ENCODE measurements at places on chromosomes 6 and 20.

DNA sequence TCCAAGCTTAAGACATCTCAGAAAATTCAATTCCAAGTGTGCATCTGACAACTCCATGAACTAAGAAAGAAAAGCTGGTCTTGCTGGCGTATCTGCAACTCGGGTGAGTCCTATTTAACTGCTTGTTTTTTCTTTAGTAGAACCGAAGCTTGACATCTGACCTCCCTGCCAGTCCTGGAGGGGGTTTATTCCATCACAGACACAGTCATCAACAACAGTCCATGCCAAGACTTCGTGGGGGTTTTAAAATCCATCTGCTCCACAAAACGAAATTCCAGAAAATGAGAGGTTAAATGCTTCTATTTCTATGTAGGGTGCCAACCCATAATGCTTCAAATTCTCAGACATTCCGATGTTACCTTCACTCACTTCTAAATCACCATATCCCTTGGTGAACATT lies 133.9 kb downstream of the IPCEF1 start:
- no peak for DNase-seq

GRCh38 chr20:35276408-35276807 lies 1.5 kb downstream of the MMP24OS start:
- DNase-seq: no peak

- DNase-seq: no peak
Measured at GRCh38 chr6:149065658-149066556, 251.6 kb upstream of the TAB2 start.

DNA sequence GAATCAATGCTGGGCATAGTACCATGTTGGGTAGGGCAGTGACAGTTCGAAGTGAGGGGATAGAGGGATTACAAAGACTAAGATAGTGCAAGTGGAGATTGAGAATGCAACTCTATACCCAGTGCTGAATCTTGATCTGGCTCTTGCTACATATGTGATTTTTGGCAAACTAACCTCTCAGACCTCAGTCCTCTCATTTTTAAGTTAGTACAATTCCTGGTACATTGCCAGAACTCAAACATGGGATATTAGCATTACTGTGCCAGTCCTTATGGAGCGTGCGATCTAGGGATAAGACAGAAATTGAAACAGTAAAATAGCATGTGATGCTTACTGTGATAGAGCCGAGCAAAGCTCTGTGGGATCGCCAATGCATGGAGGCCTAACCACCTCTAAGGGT lies 188.4 kb downstream of the MTFR2 start:
- no peak for DNase-seq

- no peak for DNase-seq
Measured at GRCh38 chr6:9404351-9405146, 969.2 kb upstream of the SLC35B3 start.

GRCh38 chr6:154482858-154483257 lies 27.6 kb downstream of the CNKSR3 start:
- DNase-seq: no peak

DNA sequence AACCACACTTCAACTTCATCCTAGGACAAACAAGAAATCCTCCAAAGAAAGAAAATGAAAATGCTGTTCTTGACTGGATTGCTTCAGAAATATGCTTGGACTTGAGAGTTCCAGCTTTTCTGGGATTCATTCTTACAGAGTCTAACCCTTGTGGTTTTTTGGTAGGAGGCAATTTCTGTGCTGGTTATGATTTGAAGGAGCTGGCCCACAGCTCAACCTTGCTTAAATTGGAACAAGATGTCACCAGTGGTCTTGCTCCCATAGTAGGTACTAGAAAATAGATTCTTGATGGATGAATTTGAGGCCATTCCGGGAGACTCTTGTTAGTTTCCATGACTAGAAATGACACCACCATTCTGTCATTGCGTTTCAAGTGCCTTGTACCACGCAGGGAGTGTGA lies 54.3 kb upstream of the BMP6 start:
- DNase-seq: no peak

GRCh38 chr20:7029019-7029418 lies 261.5 kb downstream of the BMP2 start:
- no peak for DNase-seq

Data from stimulated activated CD4-positive, alpha-beta T cell treated with anti-CD3 and anti-CD28 coated beads, TNF-alpha, amount 100 ng/mL, for 24 hours (primary cell).